Retinal pigment epithelial cell (primary cell): ENCODE measurements at places on chromosomes 5 and 9.
A peak's percentile ranks its signal among the peaks of the same experiment; 100 is the strongest.

GRCh38 chr9:133027134-133027533, 3.7 kb upstream of the GTF3C5 start:
- no peak for DNase-seq

- DNase-seq = no peak
Observed at GRCh38 chr5:42108468-42108867, 183.4 kb downstream of the FBXO4 start.

GRCh38 chr9:94693485-94694204, 32.9 kb upstream of the AOPEP start:
- DNase-seq = no peak

DNA sequence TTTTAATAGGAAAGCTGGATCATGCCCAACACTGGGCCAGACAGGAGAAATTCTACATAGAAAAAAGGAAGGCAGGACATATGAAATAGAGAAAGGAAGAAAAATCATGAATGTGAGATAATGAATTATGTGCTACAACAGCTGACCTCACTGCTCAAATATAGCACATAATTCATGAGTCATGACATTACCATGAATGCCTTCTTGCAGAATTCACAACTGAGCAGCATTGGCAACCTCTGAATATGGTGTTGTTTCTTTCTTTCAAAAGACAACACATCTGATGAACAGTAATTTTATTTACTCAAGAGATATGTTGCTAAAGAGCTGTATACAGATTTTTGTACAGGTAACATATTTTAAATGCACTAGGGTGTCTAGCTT, 34.4 kb downstream of the APBA1 start:
- DNase-seq = peak; percentile 15

DNA sequence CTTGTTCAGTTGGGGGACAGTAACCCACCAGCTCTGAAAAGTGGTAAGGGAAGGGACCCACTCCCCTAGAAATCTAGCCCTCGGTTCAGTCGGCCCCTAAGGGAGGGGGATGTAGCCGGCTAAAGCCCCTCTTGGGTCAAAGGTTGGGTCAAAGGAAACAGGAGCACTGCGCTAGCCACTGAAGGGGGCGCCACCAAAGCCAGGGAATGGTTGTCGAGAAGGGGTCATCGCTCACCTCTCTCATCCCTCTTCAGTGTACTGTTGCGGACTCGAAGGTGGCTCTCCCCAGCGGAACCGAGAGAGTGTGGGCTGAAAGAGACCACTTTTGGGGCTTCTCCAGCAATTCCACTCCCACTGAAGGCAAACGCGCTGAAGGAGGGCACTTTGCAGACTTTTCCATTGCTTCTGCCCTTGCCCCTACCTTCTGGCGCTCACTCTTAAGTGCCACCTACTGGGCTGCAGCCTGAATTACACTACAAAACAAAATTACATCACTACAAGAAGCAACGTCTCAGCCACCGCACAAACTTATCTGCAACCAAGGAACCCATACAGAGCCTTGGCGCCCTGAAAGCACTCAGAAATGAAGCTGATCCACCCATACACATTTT, 396.9 kb downstream of the PDE4D start:
- DNase-seq = no peak

GRCh38 chr9:123081824-123082223, 48.4 kb downstream of the GPR21 start:
- no peak for DNase-seq
